ENCODE measurements at places on chromosomes 11 and 22.

GRCh38 chr22:36961626-36962025 is 48.2 kb downstream of the CSF2RB start:
- no peak for DNase-seq

GRCh38 chr11:108669711-108670110 is 4.8 kb downstream of the DDX10 start:
- DNase-seq: no peak

GRCh38 chr11:61163714-61164605 is 2.7 kb upstream of the VPS37C start:
- DNase-seq: no peak

DNA sequence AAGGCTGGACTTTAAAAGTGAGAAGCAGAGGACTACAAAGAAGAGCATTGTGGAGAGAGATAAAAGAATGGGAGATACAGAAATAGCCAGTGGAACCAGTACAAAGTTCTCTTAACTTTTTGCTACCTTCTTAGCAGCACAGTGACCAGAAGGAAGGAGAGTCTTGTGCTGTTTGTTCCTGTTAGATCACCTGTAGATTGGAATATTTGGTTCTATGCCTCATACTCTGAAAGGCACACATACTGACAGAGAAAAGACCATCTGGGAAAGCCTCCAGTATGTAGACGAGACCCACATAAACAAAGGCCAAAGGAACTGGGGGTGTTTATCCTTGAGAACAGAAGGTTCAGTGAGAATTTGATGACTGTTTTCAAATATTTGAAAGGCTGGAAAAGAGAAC is 18.7 kb downstream of the RNF141 start:
- no peak for DNase-seq

- DNase-seq: no peak
These were observed 35.3 kb downstream of the EXT2 start for GRCh38 chr11:44130751-44131150.

- no peak for DNase-seq
These were observed 13.2 kb downstream of the ASPHD2 start for GRCh38 chr22:26442086-26442756.

DNA sequence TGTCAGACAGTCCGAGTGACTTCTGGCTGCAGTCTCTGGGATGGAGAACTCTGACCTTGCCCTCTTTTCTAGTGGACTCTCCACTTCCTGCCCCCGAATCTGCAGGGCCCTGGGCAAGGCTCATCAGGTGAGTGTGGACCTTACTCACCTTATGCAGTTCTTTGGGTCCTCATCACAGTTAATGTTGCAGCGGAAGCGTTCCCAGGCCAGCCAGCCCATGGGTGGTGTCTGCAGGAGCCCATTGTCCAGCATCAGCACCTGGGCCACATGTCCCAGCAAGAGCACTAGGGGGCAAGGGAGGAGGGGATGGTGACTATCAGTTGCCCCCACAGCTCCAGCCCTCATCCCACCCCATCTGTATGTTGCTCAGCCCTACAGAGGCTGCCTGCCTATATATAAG is 2.3 kb downstream of the NAGA start:
- no peak for DNase-seq

DNA sequence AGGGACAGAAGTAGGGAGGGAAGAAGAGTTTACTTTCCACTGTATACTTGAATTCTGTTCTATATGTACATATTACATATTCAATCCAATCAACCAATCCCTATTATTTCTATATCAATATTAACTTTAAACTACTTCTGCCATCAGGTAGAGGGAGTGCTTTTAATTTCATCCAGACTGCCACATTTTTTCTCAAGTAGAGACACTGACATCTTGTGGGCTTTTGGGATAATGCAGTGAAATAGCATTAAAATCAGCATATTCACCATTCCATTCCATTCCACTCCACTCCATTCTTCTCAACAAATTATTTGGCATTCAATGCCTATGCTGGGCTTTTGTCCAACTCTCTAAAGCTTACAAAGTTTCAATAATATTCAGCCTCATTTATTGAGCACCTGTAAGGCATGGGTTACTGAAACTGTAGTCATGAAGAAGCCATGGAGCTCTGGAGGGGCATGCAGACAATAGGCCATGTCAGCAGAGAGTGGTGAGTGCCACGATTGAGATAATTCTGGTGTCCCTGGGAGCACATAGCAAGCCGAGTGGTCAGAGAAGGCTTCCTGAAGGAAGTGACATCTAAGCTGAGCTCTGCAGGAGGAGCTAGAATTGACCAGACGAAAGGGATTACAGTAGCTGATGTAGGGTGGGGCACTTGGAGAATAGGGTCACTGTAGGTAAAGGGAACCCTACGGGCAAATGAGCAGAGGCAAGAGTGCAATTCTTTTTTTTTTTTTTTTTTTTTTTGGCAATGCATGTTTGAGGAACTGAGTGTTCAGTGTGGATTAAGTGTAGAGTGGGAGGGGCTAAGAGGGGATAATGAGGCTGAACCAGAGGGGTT is 12.8 kb upstream of the CLPB start:
- DNase-seq: no peak

DNA sequence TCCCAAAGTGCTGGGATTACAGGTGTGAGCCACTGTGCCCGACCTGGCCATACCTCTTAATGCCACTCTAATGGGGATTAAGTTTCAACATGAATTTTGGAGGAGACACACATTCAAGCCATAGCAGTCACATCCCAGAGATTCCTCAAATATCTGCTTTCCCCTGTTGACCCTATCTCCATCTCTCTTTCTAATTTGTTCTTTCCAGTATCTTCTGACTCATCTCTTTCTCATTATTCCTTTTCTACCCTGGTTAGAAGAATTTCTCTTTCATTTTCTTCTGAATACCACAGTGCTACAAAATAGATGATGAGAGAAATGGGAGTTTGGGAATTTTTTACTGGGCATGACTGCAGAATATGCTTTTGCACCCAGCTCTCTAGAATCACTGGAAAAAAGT is 5.1 kb downstream of the OR10V1 start:
- DNase-seq: no peak

GRCh38 chr11:93166862-93167261 is 30.9 kb downstream of the SLC36A4 start:
- no peak for DNase-seq

GRCh38 chr11:111736621-111737443 is 29.4 kb downstream of the PPP2R1B start:
- no peak for DNase-seq

- DNase-seq: no peak
These were observed 14.8 kb downstream of the TMPRSS13 start for GRCh38 chr11:117914398-117914761.

GRCh38 chr11:109527496-109527895 is 105.5 kb downstream of the C11orf87 start:
- DNase-seq: no peak

DNA sequence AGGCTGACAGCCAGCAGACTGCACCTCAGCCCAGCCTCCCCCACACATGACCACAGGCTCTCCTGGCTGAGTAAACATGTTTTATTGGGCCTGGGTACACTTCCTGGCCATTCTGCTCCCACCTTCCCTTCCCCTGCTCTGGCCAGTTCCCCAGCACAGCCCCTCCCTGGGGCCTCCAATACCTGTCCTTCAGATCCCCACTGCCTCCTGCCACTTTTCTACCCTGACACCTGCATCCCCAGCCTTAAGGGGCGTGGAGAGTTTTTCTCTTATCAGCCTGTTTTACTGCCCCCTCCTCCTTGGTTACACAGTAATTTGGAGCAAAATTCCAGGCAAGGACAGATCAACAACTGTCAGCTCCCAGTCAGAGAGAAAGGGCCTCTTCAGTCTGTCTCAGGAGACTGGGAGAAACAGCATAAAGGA is at the start of gene ISX:
TSS of gene ISX (plus strand) at position 363 of the 423 bp plus-strand sequence. CDS start 930 bp downstream, outside the sequence.
- no peak for DNase-seq

GRCh38 chr11:9304178-9304577 is 10.2 kb downstream of the TMEM41B start:
- DNase-seq: no peak
